ENCODE measurements at places on chromosomes 16 and 17.

DNA sequence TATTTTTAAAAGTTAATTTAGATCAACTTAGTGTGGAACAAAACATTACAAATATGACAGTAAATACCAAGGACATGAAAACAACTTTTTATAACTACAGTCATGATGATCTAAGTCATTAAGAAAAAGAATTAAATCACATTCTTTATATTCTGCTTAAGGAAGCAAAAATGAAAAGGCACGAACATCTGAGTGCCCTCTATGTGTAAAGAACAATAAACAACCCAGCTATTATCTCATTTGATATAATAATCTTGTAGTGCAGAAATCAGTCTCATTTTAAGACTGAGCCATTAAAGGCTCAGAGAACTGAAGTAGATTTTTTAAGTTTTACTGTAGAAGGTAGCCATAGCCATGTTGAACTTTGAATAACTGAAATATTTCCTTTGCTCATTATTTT lies 13.4 kb downstream of the MYO1D start:
- DNase-seq: no peak

DNA sequence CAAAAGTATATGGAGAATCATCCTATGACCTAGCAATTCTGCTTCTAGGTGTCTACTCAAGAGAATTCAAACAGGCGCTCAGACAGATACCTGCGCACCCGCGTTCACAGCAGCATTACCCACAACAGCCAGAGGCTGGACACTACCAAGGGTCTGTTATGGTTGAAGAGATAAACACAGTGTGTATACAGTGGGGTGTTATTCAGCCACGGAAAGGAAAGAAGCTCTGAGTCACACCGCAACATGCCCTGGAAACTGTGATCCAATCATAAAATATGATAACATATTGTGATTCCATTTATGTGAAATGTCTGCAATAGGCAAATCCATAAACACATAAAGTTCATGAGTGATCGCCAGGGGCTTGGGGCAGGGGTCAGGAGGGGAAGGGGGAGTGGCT lies 18.0 kb upstream of the JPH3 start:
- no peak for DNase-seq

DNA sequence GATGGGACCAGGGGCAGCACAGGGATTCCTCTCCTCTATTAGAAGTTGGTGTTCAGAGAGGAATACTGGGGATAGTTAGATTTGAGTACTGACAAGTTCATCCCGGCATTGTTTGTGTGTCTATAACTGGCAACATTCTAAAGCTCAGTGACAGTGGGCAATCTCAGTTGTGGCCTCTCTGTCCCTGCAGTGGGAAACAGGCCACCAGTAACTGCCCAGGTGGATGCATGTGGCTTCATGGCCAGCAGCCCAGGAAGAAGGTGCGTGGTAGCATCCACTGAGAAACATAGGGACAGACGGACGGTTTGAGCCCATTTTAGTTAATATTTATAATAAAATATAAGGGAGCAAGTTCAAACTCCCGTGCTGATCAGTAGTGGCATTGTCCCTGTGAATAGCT lies 51.5 kb downstream of the B9D1 start:
- DNase-seq: no peak

- DNase-seq: no peak
Observed at GRCh38 chr17:44909681-44910144, 5.6 kb downstream of the GFAP start.

- no peak for DNase-seq
Observed at GRCh38 chr17:44417553-44417952, 28.1 kb upstream of the ITGA2B start.

DNA sequence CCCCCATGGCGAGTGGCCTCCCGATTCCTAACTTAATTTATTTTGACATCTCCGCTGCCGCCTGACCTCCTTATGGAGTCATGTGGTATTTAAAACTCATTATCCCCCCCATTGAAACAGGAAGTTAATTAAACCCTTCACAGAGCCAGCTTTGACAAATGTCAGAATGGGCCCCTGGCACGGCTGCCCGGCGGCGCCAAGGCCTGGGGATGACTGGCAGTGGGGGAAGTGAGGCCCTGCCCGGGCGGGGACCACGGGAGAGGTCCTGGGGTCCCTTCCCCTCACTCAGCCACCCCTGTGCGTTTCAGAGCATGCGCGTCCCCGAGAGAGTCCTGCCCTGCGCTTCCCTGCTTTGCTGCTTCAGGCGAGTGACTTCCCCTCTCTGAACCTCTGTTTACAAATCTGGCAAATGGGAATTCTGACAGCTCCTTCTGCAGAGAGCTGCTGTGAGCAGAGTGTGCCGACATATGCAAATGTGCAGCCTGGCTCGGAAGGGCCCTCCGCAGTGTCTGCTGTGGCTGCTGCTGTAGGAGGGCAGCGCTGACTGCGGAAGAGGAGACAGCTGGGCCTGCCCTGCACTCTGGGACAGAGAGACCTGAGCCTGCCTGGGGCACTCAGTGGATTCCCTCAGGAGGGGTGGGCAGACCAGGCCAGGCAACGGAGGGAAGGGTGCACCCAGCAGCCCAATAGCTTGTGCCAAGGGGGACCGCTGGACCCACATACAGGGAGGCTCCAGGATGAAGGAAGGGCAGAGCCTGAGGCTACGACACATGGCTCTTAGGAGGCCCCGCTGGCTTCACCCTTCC lies 4.4 kb upstream of the ZFPM1 start:
- DNase-seq: no peak

DNA sequence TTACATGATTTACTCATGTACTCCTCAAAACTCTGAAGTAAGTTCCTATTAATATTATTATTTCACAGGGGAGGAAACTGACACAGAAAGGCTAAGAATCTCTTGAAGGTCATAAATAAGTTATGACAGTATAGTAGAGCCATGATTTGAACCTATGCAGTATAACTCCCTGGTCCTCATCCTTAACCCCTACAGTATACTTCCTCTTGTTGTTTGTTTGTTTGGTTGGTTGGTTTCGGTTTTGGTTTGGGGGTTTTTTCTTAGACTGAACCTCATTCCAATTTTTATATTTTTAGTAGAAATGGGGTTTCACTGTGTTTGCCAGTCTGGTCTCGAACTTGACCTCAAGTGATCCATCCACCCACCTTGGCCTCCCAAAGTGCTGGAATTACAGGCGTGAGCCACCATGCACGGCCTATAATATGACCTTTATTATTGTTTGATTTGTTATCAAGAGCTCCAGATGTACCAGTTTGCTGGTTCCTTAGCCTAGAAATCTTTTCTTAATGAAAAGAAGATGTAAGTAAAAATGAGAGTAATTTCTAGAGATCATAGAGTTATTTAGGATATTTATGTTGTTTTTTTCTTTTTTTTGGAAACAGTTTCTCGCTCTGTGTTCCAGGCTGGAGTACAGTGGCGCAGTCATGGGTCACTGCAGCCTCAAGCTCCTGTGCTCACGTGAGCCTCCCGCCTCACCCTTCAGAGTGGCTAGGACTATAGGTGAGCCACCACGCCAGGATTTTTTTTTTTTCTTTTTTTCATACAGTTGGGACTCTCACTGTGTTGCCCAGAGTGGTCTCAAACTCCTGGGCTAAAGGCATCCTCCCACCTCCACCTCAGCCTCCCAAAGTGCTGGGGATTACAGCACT lies 4.8 kb downstream of the PRR11 start:
- DNase-seq: no peak

DNA sequence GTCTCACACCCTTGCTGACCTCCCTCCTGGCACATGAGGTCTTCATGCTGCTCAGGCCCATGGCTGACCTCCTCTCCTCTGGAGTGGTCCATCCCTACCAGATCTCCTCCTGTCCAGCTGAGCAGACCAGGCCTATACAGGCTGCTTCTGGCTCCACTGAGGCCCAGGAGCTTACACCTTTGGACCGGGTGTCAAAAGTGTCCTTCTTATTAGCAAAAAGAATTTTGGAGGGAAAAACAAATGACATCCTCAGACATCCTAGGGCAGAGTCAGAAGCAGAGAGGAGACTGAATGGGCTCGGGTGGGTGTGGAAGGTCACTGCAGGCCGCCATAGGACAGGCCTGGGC lies 38.1 kb downstream of the WSB1 start:
- no peak for DNase-seq

Measured in Caco-2 (cell line).